NCI-H82 (cell line): ENCODE measurements at places on chromosomes 4 and X.
A peak's percentile ranks its signal among the peaks of the same experiment; 100 is the strongest.

DNA sequence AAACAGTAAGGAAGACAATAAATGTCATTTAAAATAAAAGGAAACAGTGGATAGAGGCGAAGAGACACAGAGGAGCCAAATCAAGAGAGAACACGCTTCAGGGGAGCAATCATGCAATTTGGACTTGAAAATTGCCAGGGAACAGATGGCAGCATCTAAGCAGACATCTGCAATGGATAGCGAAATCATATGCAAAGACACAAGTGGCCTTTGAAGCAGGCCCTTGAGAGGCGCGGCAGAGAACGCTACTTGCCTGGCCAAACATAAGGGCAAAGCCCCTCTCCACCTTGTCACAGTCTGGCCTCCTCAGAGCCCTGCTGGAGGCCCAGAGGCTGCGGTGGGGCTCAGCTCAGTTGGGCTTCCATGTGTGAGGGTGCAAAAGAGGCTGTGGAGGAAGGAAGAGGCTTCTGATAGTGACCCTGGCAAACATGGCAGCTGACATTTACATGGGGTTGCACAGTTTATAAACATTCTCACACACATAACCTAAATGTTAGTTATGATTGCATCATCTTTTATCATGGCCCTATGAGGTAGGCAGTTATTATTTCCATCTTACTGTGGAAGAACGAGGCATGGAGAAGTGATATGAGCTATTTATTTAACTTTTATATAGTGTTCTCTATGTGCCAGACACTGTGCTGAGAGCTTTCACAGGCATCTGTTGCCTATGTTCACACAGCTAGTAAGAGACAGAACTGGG is 18.3 kb downstream of the ADGRG4 start:
- DNase-seq = peak; percentile 69

DNA sequence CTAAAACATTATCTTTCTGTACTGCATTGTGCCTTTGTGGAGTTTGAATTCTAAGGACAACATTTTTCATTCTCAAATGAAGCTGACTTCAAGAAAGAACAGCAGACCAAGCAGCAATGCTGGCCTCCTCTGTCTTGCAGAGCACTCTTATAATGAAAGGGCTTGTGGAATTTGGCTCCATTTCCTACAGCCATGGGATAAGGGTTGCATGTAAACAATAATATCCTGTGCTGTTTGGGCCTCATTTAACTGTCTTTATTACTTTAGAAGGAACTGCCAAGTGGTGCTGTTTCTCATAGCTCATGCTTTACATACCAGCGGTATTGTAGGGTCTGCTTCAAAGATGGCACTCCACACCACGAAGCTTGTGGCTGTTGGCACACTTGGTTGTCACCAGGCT is 111.4 kb upstream of the EOLA2 start:
- DNase-seq = peak; percentile 9

GRCh38 chr4:106773076-106773905 is 262.8 kb downstream of the DKK2 start:
- DNase-seq = no peak

DNA sequence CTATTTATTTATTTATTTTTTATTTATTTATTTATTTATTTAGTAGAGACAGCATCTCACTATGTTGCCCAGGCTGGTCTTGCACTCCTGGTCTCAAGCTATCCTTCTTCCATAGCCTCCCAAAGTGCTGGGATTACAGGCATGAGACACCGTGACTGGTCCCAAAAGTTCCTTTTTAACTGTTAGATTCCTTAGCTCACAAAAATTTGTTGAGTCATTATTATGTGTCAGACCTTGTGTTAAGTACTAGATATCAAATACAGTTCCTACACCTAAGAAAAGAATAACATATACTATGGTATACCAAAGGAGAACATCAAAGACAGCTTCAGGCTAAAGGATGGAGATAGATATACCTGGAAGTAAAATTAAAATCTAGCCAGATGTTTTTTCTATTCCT is 11.6 kb downstream of the FGA start:
- DNase-seq = no peak

- no peak for DNase-seq
Measured at GRCh38 chrX:41733939-41734338, 10.0 kb downstream of the GPR82 start.
